ENCODE measurements at places on chromosomes 11 and 22.

DNA sequence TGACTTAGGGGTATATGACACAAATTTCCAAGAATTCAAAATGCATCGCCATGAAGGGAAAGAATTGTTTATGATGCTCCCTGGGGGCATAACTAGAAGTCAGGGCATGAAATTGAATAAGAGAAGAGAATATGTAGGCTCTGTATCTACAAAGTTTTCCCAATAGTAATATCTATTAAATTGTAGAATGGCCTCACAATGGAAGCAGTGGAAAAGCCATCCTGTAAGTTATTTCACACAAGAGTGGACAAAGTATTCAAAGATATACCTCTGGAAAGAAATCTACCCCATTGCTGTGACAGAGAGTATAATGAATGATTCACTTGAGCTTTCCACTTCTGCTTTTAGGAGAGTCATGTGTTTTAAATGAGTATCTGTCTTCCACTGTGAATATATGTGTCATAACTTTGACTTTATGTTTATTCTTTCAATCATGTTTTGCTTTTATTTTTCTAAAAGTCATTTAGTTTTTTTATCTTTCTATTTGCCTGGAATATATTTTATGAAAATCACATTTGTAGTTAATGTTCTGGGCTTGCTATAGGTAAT is 65.7 kb upstream of the DDI1 start:
- no peak for DNase-seq

GRCh38 chr11:68326334-68327215 is 14.2 kb downstream of the LRP5 start:
- no peak for DNase-seq

- DNase-seq: no peak
These were observed 98.7 kb downstream of the ADAMTS15 start for GRCh38 chr11:130546901-130547694.

DNA sequence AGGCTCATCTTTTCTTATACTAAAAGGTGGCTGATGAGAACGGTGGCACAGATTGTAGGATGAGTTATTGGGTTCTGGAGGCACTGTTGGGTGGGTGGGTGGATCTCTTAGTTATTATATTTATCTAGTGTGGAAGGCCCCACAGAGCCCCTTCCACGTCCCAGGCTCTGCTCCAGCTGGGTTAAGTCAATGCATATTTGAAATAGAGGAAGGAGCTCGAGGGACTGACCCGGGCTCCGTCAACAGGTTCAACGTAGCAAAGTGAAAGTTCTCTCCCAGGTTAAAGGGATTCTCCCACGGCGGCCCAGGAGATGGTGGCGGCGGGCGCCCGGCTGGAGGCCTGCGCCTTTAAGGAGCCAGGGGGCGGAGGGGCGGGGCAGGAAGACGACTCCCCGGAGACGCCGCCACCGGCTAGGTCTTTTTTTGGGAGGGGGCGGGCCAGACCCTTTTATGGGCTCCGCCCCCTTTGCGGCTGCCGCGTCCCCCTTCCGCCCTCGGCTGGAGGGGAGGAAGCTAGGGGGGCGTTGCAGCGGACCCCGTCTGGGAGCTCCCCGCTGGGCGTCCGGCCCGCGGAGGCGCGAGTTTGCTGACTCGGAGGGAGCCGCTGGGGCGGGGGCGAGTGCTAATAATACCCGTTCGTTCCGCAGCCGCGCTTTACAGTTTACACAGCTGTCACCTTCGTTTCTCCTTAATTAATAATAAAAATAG is 1.5 kb upstream of the INPPL1 start:
- DNase-seq: peak; percentile 38

- no peak for DNase-seq
These were observed 102.2 kb upstream of the FGF3 start for GRCh38 chr11:69921128-69922014.

DNA sequence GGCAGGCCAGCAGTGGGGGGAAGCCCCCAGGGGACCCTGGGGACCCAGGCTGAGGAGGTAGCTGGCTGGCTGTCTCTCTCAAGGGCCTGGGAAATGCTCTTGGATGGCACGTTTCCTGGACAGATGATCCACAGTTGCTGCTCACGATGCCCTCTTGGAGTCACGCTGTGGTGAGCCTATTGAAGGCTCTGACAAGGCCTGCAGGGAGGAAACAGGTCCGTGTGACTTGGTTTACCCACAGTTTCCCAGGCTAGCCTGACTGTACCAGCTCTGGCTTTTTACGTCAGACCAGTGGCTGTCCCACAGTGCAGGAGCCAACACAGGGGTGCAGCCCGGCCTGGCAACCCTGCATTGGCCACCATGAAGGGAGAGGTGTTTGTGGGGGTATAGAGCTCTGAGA is 29.2 kb upstream of the PPARA start:
- no peak for DNase-seq

DNA sequence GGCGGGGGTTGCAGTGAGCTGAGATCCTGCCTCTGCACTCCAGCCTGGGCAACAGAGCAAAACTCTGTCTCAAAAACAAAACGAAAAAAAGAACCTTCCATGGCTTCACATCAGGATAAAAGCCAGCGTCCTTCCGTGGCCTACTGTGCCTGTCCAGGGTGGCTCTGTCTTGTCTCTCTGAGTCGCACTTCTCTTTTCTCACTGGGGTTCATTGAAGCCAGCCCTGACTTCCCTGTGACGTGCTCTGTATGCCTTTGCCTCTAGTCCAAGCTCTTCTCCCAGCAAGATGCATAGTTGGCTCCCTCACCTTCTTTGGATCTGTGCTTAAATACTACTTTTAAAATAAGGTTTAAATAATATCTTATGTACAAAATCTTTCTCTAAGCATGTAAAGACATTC is 11.6 kb downstream of the ATXN10 start:
- no peak for DNase-seq

GRCh38 chr11:14907411-14908213 is 15.6 kb upstream of the CYP2R1 start:
- DNase-seq: no peak

- DNase-seq: no peak
These were observed 13.2 kb downstream of the C11orf87 start for GRCh38 chr11:109435121-109435742.

GRCh38 chr11:33742249-33742851 is 6.1 kb upstream of the CD59 start:
- DNase-seq: no peak

DNA sequence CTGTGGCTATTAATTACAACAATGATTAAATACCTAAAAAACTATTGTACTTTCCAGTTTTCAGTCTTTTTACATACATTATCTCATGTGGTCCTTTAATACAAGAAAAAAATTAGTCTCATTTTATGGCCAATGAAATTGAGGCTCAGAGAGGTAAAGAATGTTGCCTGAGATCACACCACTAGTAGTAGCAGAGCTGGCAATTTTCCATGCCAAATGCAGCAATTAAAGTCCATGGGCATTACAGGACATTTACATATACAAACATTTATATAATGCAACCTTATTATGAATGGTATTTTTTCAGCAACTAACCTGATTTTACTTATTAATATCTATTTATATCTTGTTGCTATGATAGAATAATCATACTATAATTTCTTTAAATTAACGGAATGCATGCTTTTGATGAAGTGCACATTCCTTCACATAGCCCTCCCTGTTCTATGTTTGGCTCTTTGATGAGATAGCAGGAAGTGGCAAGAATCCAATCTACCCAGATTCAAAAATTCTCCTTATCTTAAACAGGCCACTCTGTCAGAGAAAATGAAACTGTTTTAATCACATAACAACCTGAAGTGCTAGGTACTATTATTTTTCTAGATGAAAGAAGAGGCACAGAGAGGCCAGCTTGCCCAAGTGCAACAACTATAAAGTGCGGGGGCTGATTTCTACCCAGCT is 120.9 kb upstream of the LDLRAD3 start:
- no peak for DNase-seq

DNA sequence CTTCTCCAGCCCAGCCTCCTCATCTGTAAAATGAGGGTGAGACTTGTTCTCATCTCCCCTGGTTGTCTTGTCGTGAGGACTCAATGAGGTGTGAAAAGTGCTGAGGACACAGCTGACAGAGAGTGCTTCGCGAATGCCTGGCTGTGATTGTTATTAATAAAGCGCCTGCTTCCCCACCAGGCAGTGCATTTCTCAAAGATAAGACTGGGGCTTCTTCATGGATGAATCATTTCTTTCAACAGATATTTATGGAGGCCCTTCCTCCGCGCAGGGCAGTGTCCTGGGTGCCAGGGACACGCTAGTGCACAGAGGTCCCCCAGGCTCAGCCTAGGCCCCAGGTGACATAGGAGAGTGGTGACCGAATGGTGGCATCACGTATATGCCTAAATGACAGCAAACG is 34.3 kb upstream of the SHISAL1 start:
- DNase-seq: no peak

DNA sequence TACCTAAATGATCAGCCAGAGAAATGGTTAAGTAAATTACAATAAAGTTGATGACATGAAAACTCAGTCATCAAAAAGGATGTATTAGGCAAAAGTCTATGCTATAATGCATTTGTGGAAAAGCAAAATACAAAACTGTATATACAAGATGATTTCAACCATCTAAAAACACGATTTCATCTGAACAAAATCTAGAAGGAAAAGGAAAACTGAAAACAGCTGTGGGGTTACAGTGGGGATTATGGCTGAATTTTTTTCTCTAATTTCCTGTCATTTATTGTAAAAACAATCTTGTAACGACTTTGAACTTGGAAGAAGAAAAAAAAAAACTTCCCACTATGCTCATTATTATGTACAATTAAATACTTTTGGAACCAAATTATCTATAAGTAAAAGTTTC is 30.3 kb downstream of the CHEK2 start:
- no peak for DNase-seq

DNA sequence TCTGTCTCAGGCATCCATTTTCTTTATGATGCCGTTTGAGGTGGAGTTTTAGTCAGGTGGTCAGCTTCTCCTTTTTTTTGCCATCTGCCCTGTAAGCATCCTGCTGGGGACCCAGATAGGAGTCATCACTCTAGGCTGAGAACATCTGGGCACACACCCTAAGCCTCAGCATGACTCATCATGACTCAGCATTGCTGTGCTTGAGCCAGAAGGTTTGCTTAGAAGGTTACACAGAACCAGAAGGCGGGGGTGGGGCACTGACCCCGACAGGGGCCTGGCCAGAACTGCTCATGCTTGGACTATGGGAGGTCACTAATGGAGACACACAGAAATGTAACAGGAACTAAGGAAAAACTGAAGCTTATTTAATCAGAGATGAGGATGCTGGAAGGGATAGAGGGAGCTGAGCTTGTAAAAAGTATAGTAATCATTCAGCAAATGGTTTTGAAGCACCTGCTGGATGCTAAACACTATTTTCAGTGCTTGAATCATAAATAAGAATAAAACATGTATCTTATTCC is 10.9 kb upstream of the HBE1 start:
- DNase-seq: peak; percentile 100

Data from Panc1 (cell line).